Neuronal stem cell (in vitro differentiated cells): ENCODE measurements at places on chromosomes 4 and X.
A peak's percentile ranks its signal among the peaks of the same experiment; 100 is the strongest.

GRCh38 chr4:1300466-1301455, 11.1 kb downstream of the MAEA start:
- no peak for DNase-seq
- H3K27ac ChIP-seq: no peak overlapping the region
- H3K36me3 ChIP-seq: peaks cover 80% of the 10 kb centered on the region
- no peaks in the 10 kb centered on the region for H3K4me1 ChIP-seq

GRCh38 chr4:173935622-173936405, 347.7 kb downstream of the FBXO8 start:
- H3K27me3 ChIP-seq: no peaks in the 10 kb centered on the region
- H3K4me1 ChIP-seq: peaks cover 11% of the 10 kb centered on the region
- no peak for DNase-seq
- no peaks in the 10 kb centered on the region for H3K36me3 ChIP-seq
- H3K4me3 ChIP-seq: no peak overlapping the region

GRCh38 chr4:129788486-129788885, 692.5 kb downstream of the C4orf33 start:
- no peak overlapping the region for H3K27ac ChIP-seq
- no peaks in the 10 kb centered on the region for H3K4me1 ChIP-seq
- H3K27me3 ChIP-seq: no peaks in the 10 kb centered on the region
- DNase-seq: no peak
- H3K36me3 ChIP-seq: no peaks in the 10 kb centered on the region

DNA sequence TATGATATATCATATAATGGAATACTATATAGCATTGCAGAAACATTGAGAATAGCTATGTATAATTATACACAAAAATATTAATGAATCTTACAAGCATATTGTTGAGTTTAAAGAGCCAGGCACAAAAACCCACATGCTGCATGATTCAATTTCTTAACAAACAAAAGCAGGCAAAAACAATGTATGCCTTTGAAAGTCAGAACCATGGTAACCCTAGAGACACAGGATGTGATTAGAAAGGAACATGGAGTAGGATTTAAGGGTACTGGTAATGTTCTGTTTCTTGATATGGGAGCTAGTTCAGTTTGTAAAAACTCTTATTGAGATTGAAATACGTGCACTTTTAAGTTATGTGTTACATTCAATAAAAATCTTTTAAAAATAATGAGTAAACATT, 21.5 kb downstream of the CXCL8 start:
- H3K36me3 ChIP-seq: no peaks in the 10 kb centered on the region
- no peak overlapping the region for H3K4me3 ChIP-seq
- H3K27me3 ChIP-seq: no peaks in the 10 kb centered on the region
- H3K4me1 ChIP-seq: no peaks in the 10 kb centered on the region
- no peak overlapping the region for H3K27ac ChIP-seq
- DNase-seq: no peak

DNA sequence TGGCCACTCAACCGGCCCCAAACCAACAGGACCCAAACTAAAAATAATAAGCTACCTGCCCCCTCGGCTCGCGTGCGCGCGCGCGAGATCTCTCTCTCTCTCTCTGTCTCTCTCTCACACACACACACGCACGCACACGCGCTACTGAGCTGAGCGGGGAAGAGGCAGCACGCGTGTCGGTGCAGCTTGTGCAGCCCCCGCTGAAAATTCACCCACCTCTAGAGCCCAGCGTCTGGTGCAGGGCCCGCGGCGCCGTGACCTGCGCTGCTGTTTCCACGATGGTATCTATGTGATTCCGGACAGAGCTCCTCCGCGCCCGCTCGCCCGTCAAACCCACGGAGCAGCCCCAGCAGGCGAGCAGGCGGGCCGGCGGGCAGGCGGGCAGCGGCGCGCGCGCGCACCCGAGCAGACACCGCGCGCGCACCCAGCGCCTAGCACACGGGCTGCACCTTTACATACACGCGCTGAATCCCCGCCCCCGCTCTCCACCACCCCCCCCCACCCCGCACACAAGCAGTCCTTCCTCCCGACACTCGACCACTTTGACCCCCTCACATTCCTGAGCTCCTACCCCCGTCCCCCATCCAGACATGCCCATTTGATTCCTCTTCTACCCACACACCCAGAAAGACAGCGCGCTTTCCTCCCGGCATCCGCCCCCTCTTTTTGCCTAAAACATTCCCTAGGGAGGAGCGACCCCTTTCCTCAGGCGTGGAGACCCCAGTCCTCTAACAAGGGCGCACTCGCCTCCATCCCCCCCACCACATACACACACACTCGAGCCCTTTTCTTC, 1.0 kb downstream of the SLITRK4 start:
- peak; percentile 49 for DNase-seq
- H3K27me3 ChIP-seq: peaks cover 44% of the 10 kb centered on the region
- peaks cover 2% of the 10 kb centered on the region for H3K4me1 ChIP-seq

GRCh38 chr4:28010577-28011240, 1150.1 kb downstream of the STIM2 start:
- H3K27ac ChIP-seq: no peak overlapping the region
- no peak for DNase-seq
- H3K27me3 ChIP-seq: no peaks in the 10 kb centered on the region
- H3K4me1 ChIP-seq: no peaks in the 10 kb centered on the region
- no peaks in the 10 kb centered on the region for H3K36me3 ChIP-seq
- H3K4me3 ChIP-seq: no peak overlapping the region

GRCh38 chrX:46572340-46572936, 1.1 kb upstream of the CHST7 start:
- H3K36me3 ChIP-seq: no peaks in the 10 kb centered on the region
- peaks cover 6% of the 10 kb centered on the region for H3K4me1 ChIP-seq
- no peak overlapping the region for H3K4me3 ChIP-seq
- H3K27me3 ChIP-seq: peaks cover 3% of the 10 kb centered on the region
- DNase-seq: no peak
- no peak overlapping the region for H3K27ac ChIP-seq

- no peak overlapping the region for H3K27ac ChIP-seq
- no peak overlapping the region for H3K4me3 ChIP-seq
- DNase-seq: no peak
Observed at GRCh38 chrX:123626962-123627361, 105.9 kb downstream of the THOC2 start.

DNA sequence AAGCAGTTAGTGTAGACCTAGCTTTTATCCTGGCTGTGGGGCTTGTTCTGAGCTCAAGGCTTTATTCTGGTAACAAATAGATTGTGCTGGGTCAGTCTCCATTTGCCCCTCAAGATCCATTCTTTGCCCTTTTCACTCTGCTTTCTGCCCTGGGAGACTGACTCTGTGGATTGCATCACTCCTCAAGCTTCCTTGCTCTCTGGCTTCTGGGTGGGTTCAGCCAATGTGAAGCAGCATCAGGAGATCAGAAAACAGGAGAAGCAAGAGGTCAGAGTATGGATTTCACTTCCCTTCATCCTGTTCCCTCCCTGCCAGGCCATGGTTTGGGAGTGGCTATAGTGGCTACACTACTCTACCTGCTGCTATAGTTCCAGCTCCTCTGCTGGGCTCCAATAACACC, 184.1 kb upstream of the NDP start:
- H3K27me3 ChIP-seq: no peaks in the 10 kb centered on the region
- H3K4me1 ChIP-seq: no peaks in the 10 kb centered on the region
- no peak overlapping the region for H3K4me3 ChIP-seq

- no peaks in the 10 kb centered on the region for H3K27me3 ChIP-seq
- no peaks in the 10 kb centered on the region for H3K36me3 ChIP-seq
- peaks cover 13% of the 10 kb centered on the region for H3K4me1 ChIP-seq
- H3K27ac ChIP-seq: no peak overlapping the region
Observed at GRCh38 chr4:118396881-118397622, 44.2 kb upstream of the PRSS12 start.

- H3K4me1 ChIP-seq: no peaks in the 10 kb centered on the region
- H3K27ac ChIP-seq: no peak overlapping the region
- H3K36me3 ChIP-seq: no peaks in the 10 kb centered on the region
- DNase-seq: peak; percentile 35
Observed at GRCh38 chr4:112704991-112705845, 68.3 kb downstream of the LARP7 start.

GRCh38 chrX:37488323-37488722, 83.1 kb upstream of the LANCL3 start:
- no peaks in the 10 kb centered on the region for H3K27me3 ChIP-seq
- no peak overlapping the region for H3K4me3 ChIP-seq
- no peak overlapping the region for H3K27ac ChIP-seq
- no peaks in the 10 kb centered on the region for H3K36me3 ChIP-seq

DNA sequence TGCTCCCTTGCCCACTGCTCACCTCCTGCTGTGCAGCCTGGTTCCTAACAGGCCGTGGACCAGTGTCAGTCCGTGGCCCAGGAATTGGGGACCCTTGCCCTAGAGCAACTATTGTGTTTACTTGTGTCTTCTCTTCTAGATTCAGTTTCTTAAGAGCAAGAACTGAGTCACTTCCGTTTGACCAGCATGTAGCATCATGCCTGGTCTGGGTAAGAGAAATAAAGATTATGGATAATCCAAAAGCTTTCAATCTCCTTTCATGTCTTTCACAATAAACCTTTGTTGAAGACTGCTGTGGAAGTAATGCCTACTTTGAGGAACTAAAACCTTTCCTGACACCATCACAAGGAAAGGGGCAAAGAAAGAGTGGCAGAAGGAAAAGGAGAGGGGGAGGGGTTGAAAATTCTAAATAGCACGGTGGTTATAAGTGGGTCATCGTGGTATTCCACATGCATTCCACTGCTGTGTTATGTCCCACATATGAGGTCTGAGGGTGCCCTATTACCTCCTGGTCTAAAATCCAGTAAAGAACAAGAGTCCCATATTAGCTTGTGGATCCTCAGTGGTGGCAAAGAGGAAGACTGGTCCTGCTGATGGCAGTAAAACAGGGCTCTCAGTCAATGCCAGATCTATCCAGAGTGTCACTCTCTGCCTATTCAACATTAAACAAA, 133.4 kb downstream of the RASL11B start:
- no peak overlapping the region for H3K4me3 ChIP-seq
- H3K27ac ChIP-seq: no peak overlapping the region
- DNase-seq: no peak
- H3K4me1 ChIP-seq: peaks cover 2% of the 10 kb centered on the region
- H3K27me3 ChIP-seq: no peaks in the 10 kb centered on the region
- no peaks in the 10 kb centered on the region for H3K36me3 ChIP-seq

- no peaks in the 10 kb centered on the region for H3K4me1 ChIP-seq
- no peak overlapping the region for H3K27ac ChIP-seq
- no peaks in the 10 kb centered on the region for H3K36me3 ChIP-seq
- no peak overlapping the region for H3K4me3 ChIP-seq
- no peaks in the 10 kb centered on the region for H3K27me3 ChIP-seq
Observed at GRCh38 chr4:147524601-147525000, 43.7 kb downstream of the EDNRA start.

GRCh38 chr4:159188646-159189045, 85.8 kb downstream of the RAPGEF2 start:
- no peak overlapping the region for H3K4me3 ChIP-seq
- no peak overlapping the region for H3K27ac ChIP-seq
- DNase-seq: no peak
- no peaks in the 10 kb centered on the region for H3K36me3 ChIP-seq

DNA sequence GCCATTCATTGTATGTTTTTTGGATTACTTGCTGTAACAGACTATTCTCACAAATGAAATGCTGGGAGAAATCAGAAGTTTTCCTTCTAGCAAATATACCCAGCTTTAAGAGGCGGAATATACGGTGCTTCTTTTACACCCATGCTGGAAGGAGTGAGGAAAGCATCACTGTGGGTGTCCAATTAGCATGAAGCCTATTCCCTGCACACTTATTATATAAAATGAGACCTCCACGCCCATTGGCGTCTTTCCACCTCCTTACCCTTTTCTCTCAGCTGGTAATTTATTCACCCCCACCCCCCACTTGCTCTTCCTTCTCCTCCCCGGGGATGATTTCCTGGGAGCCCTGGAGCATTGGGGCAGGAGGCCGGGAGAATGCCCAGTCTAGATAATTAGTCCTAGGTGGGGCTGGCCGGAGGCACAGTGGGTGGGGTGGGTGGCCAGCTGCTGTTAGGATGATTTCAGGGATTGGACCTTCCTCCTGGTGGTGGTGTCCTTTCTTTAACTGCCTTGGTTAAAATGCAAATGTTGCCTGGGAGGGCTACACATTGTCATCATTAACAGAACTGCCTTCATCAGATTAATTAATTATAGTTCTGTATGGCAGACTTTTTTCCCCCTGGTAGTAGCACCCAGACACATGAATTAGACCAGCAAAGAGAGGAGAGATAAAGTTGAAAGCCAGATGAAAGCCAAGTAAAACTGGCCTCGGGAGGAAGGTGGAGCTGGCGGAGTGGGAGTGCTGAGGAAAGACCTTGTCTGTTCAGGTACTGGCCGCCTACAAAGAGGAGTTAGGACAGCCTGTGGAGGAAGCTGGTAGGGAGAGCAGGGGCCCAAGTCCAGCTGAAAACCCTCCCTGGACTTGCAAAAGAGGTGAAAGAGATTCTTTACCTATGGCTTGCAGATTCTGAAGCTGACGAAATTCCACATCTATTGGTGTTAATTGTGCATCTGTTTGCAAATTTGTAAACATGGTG, 11.4 kb downstream of the SHROOM2 start:
- H3K27ac ChIP-seq: no peak overlapping the region
- no peaks in the 10 kb centered on the region for H3K36me3 ChIP-seq
- no peak for DNase-seq
- no peak overlapping the region for H3K4me3 ChIP-seq
- H3K4me1 ChIP-seq: peaks cover 4% of the 10 kb centered on the region

DNA sequence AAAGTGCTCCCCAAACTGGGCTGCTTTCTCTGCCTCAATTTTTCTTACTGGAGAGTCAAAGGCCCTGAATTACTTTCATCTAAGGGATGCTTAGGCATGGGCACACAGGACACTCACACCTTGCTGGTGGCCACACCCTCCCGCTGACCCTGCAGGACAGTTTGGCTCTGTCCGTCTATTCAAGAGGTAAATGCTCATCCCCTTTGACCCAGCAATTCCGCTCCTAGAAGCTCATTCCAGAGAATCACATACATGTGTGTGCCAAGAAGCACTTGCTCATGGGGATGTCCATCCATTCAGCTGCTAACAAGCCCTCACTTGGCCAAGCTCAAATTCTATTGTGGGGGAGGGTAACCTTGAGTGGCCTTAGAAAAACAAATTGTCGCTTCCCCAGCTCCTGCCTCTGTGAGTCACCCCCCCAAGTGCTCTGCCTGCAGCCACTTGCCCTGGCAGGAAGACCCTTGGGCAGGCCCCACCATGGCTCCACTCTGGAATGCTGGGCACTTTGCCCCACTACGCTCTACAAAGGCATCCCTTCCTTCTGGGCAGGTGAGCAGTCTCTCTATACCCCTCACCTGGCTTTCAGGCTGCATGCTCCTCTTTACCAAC, 54.5 kb downstream of the HTRA3 start:
- H3K27ac ChIP-seq: no peak overlapping the region
- no peaks in the 10 kb centered on the region for H3K36me3 ChIP-seq
- no peaks in the 10 kb centered on the region for H3K4me1 ChIP-seq
- H3K4me3 ChIP-seq: no peak overlapping the region
